ENCODE measurements at places on chromosomes 1 and 21.
A peak's percentile ranks its signal among the peaks of the same experiment; 100 is the strongest.

DNA sequence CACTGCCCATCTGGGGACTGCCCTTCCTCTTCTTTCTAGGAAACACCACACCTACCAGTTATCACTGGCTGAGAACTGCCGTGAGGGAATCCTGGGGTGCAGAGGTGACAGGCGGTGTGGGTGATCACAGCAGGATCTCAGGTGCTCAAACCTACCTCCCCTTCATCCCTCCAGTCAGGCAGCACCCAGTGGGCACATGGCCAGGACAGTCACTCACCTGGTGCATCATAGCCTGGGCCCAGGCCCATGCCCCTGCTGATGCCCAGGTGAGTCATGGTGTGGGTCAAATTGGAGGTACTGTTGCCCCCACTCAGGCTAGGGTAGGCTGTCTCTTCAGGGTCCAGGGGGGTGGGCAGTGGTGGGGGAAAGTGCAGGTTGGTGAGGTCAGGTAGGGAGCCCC lies 5.3 kb upstream of the DENND4B start:
- no peaks in the 10 kb centered on the region for H3K27me3 ChIP-seq
- no peak for DNase-seq
- H3K27ac ChIP-seq: no peak overlapping the region
- H3K4me1 ChIP-seq: peaks cover 3% of the 10 kb centered on the region
- no peak overlapping the region for H3K4me3 ChIP-seq
- peaks cover 16% of the 10 kb centered on the region for H3K36me3 ChIP-seq

- H3K36me3 ChIP-seq: no peaks in the 10 kb centered on the region
- no peaks in the 10 kb centered on the region for H3K4me1 ChIP-seq
- no peaks in the 10 kb centered on the region for H3K27me3 ChIP-seq
- H3K27ac ChIP-seq: no peak overlapping the region
- peak; percentile 45 for DNase-seq
These were observed 33.4 kb downstream of the SLAMF6 start for GRCh38 chr1:160489513-160490261.

DNA sequence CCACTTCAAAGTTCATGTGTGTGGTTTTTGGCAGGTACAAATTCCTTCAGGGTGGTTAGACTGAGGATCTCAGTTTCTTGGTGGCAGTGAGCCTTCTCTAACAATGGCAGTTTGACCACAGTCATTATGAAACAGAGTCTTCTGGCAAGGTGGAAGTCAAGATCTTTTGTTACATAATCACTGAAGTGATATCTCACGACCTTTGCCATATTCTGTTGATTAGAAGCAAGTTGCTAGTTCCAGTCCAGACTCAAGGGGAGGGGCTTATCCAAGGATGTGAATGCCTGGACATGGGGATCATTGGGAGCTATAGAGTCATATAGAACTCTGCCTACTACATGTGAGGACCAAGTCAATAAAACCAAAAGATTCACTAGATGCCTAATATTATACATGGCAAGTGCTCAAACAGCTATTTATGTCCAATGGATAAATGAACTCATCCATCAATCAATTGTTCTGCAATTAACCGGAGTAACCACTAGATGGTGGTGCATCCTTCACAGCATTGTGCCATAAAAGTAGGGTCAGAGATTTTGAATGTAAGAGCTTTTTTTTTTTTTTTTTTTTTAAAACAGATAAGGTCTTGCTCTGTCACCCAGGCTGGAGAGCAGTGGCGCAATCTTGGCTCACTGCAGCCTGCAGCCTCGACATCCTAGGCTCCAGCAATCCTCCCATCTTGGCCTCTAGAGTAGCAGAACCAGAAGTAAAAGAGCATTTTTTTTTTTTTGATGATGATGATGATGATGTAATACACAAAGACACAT lies 131.9 kb downstream of the CRB1 start:
- no peak overlapping the region for H3K4me3 ChIP-seq
- no peaks in the 10 kb centered on the region for H3K27me3 ChIP-seq
- no peaks in the 10 kb centered on the region for H3K36me3 ChIP-seq

GRCh38 chr1:152759453-152760173 lies 1.8 kb downstream of the KPRP start:
- no peaks in the 10 kb centered on the region for H3K27me3 ChIP-seq
- no peak overlapping the region for H3K4me3 ChIP-seq
- no peak overlapping the region for H3K27ac ChIP-seq

GRCh38 chr1:181772714-181773113 lies 288.8 kb downstream of the ZNF648 start:
- no peak for DNase-seq
- H3K4me1 ChIP-seq: no peaks in the 10 kb centered on the region
- H3K27ac ChIP-seq: no peak overlapping the region
- H3K36me3 ChIP-seq: no peaks in the 10 kb centered on the region
- no peaks in the 10 kb centered on the region for H3K27me3 ChIP-seq
- no peak overlapping the region for H3K4me3 ChIP-seq

DNA sequence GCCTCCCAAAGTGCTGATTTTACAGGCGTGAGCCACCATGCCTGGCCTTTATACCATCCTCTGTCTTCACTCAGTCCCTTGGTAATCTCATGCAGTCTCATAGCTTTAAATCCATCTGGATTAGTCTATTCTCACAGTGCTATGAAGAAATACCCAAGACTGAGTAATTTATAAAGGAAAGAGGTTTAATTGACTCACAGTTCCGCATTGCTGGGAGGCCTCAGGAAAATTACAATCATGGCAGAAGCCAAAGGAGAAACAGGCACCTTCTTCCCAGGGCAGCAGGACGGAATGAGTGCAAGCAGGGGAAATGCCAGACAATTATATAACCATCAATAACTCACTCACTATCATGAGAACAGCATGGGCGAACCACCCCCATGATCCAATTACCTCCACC lies 49.1 kb upstream of the CPLANE2 start:
- H3K4me1 ChIP-seq: no peaks in the 10 kb centered on the region
- DNase-seq: no peak
- no peaks in the 10 kb centered on the region for H3K36me3 ChIP-seq
- no peaks in the 10 kb centered on the region for H3K27me3 ChIP-seq
- no peak overlapping the region for H3K4me3 ChIP-seq

DNA sequence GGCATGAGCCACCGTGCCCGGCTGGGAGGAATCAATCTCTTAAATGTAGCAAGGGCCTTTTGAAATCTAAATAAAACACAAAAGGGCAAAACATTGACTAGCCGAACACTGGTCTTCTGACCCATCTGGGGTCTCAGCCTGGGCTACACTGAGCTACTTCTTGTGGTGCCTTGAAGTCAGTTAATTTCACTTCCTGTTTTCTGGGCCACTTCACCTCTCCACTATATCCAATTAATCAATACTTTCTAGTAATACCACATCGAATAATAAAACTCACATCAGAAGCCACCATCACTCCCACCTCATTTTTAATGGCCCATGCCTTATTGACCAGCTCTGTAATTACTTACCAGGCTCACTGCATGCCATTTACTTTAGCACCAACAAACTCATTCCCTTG lies 138.0 kb upstream of the SAMSN1 start:
- no peaks in the 10 kb centered on the region for H3K36me3 ChIP-seq
- H3K27me3 ChIP-seq: no peaks in the 10 kb centered on the region
- no peak overlapping the region for H3K27ac ChIP-seq
- H3K4me1 ChIP-seq: no peaks in the 10 kb centered on the region

DNA sequence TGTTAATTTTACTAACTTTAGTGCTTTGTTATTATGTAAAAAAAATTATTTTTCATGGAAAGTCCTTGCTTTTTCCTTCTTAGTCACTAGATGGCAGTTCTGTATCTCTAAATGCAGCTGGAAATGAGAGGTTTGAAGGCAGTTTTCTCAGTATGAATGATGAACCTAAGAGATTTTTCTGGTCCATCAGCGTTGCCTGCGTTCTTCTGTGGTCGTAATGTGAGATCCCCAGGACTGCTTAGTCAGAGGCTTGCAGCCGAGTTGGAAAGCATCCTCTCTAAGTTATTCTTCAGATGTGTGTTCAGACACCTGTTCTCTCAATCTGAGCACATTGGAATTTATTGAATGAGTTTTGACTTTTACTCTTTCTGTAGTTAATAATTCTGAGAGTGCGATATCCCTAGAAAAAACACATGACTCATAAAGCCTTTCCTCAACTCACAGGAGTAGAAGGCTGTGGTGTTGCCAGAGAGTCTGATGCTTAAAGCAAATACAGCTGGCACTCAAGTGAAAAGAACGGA lies 99.3 kb downstream of the FMN2 start:
- no peak overlapping the region for H3K4me3 ChIP-seq
- no peaks in the 10 kb centered on the region for H3K36me3 ChIP-seq
- peak; percentile 48 for DNase-seq
- H3K4me1 ChIP-seq: no peaks in the 10 kb centered on the region
- no peak overlapping the region for H3K27ac ChIP-seq

DNA sequence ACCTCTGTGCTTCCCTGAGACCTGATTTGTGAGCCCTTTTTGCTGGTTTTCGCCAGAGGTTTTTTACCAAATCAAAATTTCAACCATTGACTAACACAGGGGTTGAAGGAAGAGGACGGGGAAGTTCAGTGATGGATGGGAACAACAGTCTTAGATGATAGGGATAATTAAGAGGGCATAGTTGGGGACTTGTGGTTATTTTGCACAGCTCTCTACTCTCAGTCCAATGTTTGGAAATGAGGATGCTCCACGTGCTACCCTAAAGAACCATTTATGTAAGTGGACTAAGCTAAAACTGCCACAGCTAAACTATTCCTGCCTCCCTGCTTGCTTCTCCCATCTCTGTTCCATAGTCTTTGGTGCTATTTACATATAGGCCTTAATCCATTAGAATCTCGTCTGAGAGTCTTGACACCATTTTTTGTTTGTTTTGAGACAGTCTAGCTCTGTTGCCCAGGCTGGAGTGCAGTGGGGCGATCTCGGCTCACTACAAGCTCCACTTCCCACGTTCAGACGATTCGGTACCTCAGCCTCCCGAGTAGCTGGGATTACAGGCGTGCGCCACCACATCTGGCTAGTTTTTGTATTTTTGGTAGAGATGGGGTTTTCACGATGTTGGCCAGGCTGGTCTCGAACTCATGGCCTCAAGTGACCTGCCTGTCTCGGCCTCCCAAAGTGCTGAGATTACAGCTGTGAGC lies 684 bp upstream of the MCL1 start:
- no peak for DNase-seq
- peaks cover 9% of the 10 kb centered on the region for H3K36me3 ChIP-seq
- peaks cover 4% of the 10 kb centered on the region for H3K4me1 ChIP-seq

- no peak overlapping the region for H3K27ac ChIP-seq
- no peaks in the 10 kb centered on the region for H3K36me3 ChIP-seq
- no peak for DNase-seq
- H3K27me3 ChIP-seq: no peaks in the 10 kb centered on the region
These were observed 348.3 kb downstream of the BRINP3 start for GRCh38 chr1:190129366-190129765.

DNA sequence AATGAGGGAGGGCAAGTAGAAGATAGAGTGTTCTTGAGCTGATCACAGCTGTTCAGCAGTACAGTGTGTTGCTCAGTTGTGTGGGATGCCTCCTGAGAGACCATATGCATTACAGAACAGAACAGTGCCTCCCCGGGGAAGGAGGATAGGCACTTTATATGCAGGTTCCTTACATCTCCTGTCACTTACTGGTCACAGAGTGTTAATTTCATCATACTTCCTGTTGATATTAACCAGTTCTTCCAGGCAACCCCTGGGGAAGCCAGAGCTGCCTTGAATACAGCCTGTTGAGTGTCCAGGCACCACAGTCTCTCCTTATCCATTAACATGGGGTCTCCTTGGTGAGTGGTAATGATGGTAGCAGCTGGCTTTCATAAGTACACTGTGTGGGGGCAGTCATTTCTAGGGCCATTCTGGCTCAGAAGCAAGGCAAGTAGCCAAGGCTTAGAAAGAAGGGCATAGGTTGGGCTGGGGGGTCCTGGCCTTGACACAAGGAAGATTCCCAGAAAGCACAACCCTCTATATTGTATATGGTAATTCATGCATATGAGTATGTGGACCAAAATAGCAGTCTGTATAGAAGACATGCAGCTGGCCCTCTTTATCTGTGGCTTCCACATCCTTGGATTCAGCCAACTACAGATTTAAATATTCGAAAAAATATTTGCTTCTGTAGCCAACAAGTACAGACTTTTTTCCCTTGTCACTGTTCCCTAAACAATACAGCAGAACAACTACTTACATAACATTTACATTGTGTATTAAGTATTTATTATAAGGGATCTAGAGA lies 142.4 kb downstream of the ZP4 start:
- H3K27me3 ChIP-seq: no peaks in the 10 kb centered on the region
- H3K4me3 ChIP-seq: no peak overlapping the region
- no peaks in the 10 kb centered on the region for H3K4me1 ChIP-seq
- no peak overlapping the region for H3K27ac ChIP-seq
- H3K36me3 ChIP-seq: no peaks in the 10 kb centered on the region

- no peak for DNase-seq
- peaks cover 5% of the 10 kb centered on the region for H3K4me1 ChIP-seq
- H3K27ac ChIP-seq: peak overlapping the region; percentile 5
- peaks cover 2% of the 10 kb centered on the region for H3K36me3 ChIP-seq
- H3K27me3 ChIP-seq: no peaks in the 10 kb centered on the region
- H3K4me3 ChIP-seq: no peak overlapping the region
These were observed 53.3 kb upstream of the WASF2 start for GRCh38 chr1:27543284-27543683.

- no peak overlapping the region for H3K27ac ChIP-seq
- H3K36me3 ChIP-seq: no peaks in the 10 kb centered on the region
- DNase-seq: no peak
- H3K4me1 ChIP-seq: peaks cover 6% of the 10 kb centered on the region
- no peak overlapping the region for H3K4me3 ChIP-seq
These were observed 65.7 kb upstream of the JUN start for GRCh38 chr1:58849551-58849950.

- DNase-seq: no peak
- H3K36me3 ChIP-seq: no peaks in the 10 kb centered on the region
- no peak overlapping the region for H3K4me3 ChIP-seq
- H3K4me1 ChIP-seq: no peaks in the 10 kb centered on the region
- H3K27ac ChIP-seq: no peak overlapping the region
These were observed 167.1 kb downstream of the LYPLAL1 start for GRCh38 chr1:219340796-219341195.

DNA sequence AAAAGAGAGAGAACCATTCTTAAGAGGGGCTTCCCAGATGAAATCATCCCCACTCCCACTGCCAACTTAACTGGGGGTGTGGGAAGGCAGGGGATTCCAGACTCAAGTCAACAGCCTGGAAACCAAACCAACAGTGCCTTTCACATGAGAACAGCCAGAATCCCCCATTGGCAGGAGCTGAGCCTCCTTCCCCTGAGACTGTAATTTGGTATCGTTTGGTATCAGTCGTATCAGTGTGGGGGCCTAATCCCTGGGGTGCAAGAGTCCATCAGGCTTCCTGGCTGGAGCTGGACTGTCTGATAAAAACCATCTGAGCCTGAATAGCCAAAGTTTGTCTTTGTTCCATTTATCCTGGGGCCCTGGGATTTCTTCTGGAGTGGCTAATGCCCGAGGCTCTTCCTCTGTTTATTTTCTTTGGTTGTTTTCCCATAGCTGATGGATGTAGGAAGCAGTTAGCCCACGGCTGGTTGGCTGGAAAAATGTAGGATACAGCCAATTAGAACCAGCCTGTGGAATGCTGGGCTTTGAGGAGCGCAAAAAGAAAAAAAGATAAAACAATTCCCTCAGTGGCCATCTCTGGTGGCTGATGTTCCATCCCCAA lies 84.6 kb downstream of the LAMC2 start:
- H3K4me1 ChIP-seq: no peaks in the 10 kb centered on the region
- DNase-seq: no peak
- no peaks in the 10 kb centered on the region for H3K36me3 ChIP-seq
- no peak overlapping the region for H3K27ac ChIP-seq

- H3K27me3 ChIP-seq: no peaks in the 10 kb centered on the region
- H3K4me1 ChIP-seq: no peaks in the 10 kb centered on the region
- H3K4me3 ChIP-seq: no peak overlapping the region
- H3K36me3 ChIP-seq: no peaks in the 10 kb centered on the region
These were observed 56.2 kb downstream of the DPYD start for GRCh38 chr1:97864615-97865014.

- H3K4me1 ChIP-seq: no peaks in the 10 kb centered on the region
- no peak overlapping the region for H3K27ac ChIP-seq
- no peak for DNase-seq
These were observed 41.0 kb downstream of the DHRS3 start for GRCh38 chr1:12577020-12577419.

All from mesendoderm (in vitro differentiated cells).